ENCODE measurements at places on chromosomes 11 and 22. TPM values are rescaled to one million over a fixed set of nuclear protein-coding genes. Genes with fewer than 3 reads are reported as not detected.

Gene NFRKB
- 17.5 TPM for total RNA-seq

Gene ALG12
- 8.6 TPM for total RNA-seq

Gene SLC22A9
- total RNA-seq, result not detected

Gene HTR3B
- 0.41 TPM for total RNA-seq

Gene PATE2
- 0.82 TPM for total RNA-seq

Gene CLCF1
- under 0.01 TPM for total RNA-seq

Gene ADAMTS8
- 2.4 TPM for total RNA-seq

Gene TTC36
- 2.4 TPM for total RNA-seq

Gene FIBIN
- total RNA-seq, result 6.5 TPM
